ENCODE measurements at places on chromosomes 5 and 9.

GRCh38 chr5:175746851-175747250 is 89.0 kb downstream of the HRH2 start:
- no peak for DNase-seq

GRCh38 chr5:56662893-56663292 is 152.5 kb upstream of the MAP3K1 start:
- DNase-seq: no peak

DNA sequence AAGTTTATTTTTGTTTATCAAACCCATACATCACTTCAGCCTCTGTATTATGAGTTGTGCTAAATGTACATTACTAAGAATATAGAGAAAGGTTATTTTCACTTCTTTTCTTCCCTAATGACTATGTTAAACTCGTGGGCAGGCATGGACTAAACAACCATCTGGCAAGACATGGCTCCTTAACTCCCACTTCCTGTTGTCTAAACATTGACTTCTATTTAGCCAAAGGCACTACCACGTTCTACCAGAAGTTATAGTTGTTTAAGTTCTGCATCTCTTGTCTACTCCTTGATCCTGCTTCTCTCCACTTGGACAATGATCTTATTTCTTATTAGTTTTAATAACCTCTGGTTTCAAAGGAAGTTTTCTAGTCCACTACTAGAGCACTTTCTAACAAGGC is 136.1 kb downstream of the MACIR start:
- DNase-seq: peak; percentile 36

DNA sequence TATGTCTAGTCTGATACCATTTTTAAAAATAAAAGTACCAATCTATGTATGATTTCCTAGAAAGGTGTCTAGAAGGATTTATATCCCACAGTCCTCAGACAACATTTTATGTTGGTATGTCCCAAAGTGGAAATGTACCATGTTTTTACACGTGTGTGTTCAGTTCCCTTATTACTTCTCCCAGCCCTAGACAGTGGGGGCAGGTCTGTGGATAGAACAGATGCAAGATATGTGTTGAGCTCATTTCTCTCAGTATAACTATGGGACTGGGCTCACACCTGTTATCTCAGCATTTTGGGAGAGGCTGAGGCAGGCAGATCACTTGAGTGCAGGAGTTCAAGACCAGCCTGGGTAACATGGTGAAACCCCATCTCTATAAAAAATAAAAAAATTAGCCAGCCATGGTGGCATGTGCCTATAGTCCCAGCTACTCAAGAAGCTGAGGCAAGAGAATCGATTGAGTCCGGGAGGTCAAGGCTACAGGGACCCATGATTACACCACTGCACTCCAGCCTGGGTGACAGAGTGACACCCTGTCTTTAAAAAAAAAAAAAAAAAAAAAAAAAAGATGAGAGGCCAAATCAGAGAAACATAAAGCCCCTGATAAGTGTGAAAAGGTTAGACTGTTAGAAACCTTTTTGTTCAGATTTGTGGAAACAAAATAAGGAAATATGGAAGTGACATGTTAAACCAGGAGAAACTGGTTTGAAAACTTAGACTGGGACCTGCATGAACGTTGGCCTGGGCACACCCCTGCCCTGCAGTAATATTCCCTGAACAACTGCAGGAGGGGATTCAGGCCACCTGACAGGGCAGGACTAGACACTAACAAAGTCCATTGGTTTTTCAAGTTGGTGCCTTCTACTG is 7.4 kb upstream of the SLC2A8 start:
- DNase-seq: no peak

DNA sequence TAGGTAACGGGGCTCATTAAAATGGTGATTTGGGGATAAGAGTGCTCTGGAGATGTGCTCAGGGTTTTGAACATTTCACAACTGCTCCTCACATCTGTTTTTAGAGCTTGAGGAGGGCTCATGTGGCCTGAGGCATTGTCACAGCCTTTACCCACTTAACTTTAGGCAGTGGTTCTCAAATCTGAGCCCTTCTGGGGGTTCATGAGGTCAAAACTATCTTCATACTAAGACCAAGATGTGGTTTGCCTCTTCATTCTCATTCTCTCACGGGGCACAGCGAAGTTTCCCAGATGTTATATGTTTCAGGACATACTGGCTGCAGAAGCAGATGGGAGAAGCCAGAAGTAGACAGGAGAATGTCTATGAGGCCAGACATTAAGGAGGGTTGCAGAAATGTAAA is 38.4 kb downstream of the STXBP1 start:
- no peak for DNase-seq

- no peak for DNase-seq
Observed at GRCh38 chr5:132428484-132429462, 59.3 kb downstream of the SLC22A5 start.

GRCh38 chr9:86764671-86765343 is 182.5 kb downstream of the GAS1 start:
- DNase-seq: no peak

DNA sequence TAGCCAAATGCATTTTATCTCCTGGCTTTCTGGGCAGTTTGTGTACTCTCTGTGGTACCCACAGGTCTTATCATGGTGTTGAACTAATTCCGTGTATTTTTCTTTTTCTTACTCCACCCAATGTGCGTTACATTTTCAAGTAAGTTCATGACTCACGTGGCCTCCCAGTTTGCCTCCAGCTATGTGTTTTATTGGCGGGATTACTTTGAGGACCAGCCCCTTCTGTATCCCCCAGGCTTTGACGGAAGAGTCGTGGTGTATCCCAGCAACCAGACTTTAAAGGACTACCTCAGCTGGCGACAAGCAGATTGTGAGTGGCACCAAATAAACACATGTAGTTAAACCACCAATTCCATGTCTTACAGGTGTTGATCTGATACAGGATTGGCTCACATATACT is 3.2 kb downstream of the THG1L start:
- DNase-seq: no peak

GRCh38 chr5:121987685-121988073 is 25.9 kb downstream of the SRFBP1 start:
- no peak for DNase-seq

DNA sequence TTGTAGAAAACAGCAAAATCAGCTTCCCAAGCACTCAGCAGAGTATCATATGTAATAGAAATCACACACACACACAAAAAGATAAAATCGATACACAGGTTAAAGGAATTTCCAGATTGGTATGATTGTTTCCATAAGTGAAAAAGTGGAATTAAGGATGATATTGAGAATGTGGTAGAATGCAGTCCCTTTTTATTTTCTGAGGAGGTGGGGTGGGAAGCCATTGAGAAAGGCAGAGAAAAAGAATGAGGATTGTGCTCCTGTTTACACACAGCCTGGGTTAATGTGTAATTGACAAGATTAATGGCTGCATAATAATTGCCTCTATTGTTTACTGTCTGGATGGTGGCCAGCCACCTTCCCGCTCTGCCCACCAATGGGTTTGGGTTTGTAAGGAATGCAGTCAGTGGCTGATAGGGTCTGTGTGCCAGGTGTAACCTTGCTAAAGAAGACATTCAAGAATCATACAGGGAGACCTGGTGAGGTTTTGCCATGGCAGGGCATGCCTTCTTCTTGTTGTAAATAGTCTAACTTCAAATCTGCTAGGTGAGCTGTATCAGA is 177.2 kb upstream of the MAP3K1 start:
- no peak for DNase-seq

GRCh38 chr9:129567329-129567728 is 53.6 kb downstream of the C9orf50 start:
- no peak for DNase-seq

- DNase-seq: no peak
Observed at GRCh38 chr5:2143646-2144353, 261.1 kb upstream of the IRX4 start.

DNA sequence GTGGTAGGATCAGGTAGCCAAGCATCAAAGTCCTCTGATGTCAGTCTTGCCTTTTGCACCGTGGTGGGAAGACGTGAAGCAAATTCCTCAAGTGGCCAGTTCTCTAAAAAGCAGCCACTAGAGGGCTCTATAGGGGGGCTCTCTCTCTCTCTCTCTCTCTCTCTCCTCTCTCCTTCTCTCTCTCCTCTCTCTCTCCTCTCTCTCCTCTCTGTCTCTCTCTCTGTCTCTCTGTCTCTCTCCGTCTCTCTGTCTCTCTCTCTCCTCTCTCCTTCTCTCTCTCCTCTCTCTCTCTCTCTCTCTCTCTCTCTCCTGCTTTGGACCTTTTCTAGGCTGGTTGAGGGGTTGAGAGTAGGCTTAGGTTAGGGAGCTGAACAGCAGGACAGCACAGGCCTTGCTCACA is 13.9 kb upstream of the OSMR start:
- peak; percentile 72 for DNase-seq

DNA sequence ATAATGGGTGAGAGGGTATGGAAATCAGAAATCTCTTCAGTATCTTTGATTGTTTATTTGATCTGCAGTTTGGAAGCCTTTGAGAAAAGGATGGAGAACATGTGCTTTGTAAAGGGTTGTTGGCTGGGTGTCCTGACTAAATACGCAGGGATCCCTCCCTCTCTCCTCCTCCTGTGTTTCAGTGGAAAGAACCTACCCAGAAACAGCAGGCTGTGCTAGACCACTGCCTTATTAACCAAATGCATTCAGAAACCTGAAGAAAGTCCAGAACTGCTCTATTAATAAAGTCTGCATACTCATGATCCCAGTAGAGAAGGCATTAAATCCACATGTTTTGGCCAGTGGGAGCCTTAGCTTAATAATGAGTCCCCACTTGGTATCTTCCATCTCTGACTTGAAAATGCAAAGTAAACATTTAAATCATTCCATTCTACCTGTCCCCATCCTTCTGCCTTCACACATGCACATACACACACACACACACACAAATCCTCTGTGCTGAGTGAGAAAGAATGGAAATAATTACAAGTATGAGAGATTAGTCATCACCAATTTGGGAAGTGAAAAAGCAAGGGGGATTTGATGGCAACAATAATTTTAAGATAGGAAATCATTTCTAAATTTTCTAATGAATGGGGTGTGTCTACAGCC is 10.0 kb upstream of the LECT2 start:
- DNase-seq: no peak

DNA sequence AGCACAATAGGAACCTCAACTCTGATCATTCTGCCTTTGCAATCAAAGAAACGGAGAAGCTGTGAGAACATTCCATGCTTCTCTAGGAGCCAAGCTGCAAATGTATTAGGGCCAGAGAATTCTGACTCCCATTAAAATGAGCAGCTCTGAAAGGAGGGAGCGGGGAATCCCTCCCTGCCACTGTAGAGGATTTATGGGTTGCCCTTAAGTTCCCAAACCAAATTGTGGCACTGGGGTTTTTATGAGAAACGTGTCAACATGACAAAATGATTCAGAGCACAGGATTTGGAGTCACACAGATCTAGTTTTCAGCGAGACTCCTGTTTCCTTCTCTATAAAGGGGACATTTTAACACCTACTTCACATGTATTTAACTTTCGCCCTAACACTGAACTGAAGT is 1.8 kb downstream of the IL6ST start:
- no peak for DNase-seq

DNA sequence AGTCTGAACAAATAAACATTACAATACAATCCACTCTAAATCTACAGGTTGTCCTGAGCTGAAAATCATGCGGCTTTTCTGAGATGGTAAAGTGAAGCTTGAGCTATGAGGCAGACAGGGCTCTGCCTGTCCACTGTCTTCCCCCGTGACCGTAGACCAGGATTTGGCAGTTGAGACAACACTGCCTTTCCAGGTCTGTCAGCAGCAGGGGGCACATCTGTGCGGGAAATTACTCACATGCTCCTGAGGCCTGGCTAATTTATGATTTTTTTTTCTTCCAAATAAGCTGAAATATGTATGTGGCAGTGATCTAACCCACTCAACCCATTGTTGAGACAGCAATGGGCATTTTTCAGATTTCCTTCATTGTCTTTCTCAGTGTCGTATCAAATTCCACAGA is 307.9 kb downstream of the FBXL7 start:
- DNase-seq: no peak

Data from Kasumi-1 (cell line).